ENCODE measurements at places on chromosomes 1 and 21. TPM values are rescaled to one million over a fixed set of nuclear protein-coding genes. Genes with fewer than 3 reads are reported as not detected.

The ITLN2 gene
- total RNA-seq = not detected

DNA sequence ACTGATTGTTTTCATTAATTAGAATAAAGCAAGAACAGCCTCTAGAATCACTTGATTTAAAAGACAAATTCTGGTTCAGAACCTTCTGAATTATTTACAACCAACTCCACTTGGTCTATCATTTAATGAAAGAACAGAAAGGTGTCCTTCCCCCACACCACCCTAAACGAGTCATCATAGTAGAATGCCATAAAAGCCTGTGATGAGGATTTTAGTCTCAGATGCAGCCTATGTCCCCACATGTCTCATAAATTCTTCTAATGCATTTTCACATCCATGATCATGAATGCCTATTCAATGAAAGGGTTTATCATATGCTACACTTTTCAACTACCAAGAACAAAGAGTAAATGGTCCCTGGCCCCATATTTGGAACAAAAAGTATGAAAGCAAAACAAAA, 508.1 kb downstream of the DPYD start:
- DNase-seq = no peak
- no peaks in the 10 kb centered on the region for H3K36me3 ChIP-seq
- H3K27me3 ChIP-seq = no peaks in the 10 kb centered on the region
- H3K4me3 ChIP-seq = no peak overlapping the region

The AGPAT3 gene
- 39.6 TPM for total RNA-seq

DNA sequence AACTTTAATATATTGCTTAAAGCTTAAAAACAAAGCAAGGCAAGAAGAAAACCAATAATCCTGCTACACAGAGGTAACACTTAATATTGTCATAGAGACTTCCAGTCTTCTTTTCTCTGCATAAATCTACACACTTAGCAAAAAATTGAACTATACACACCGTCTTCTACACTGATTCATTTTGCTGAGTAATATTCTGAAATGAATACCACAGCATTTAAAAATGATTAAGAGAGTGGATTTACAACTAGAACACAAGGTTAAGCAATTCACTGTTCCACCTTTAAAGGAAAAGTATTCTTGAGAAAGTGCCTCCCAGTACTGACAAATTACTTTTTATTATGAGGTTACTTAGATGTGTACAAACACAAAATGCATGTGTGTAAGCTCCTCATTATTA, 22.2 kb upstream of the ITPKB start:
- no peaks in the 10 kb centered on the region for H3K4me1 ChIP-seq
- no peak for DNase-seq
- H3K4me3 ChIP-seq = no peak overlapping the region
- H3K36me3 ChIP-seq = no peaks in the 10 kb centered on the region
- H3K27ac ChIP-seq = no peak overlapping the region

- no peak overlapping the region for H3K27ac ChIP-seq
- no peak overlapping the region for H3K4me3 ChIP-seq
- H3K27me3 ChIP-seq = no peaks in the 10 kb centered on the region
- no peaks in the 10 kb centered on the region for H3K36me3 ChIP-seq
- DNase-seq = no peak
- no peaks in the 10 kb centered on the region for H3K4me1 ChIP-seq
These were observed 759.8 kb downstream of the ADGRL2 start for GRCh38 chr1:82560566-82560965.

DNA sequence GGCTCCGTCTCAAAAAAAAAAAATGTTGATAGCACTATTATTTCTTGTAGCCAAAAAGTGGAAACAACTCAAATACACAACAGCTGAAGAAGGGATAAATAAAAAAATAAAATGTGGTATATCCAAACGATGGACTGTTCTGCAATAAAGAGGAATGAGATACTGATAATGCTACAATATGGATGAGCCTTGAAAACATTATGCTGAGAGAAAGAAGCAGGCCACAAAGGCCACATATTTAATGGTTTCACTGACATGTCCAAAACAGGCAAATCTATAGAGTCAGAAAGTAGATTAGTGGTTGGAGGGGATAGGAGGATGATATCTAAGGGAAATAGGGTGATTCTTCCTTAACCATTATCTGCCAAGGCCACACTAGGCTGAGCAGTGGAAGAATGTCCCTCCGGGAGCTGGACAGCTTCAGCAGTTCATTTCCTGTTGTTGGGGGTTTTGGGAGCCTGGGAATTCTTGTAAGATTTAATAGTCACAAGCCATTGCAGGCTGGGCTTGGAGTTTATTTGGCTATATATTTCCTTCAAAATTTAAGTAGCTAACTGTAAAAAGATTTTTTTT, 53.5 kb downstream of the ST3GAL3 start:
- H3K4me1 ChIP-seq = peaks cover 3% of the 10 kb centered on the region
- H3K27me3 ChIP-seq = no peaks in the 10 kb centered on the region
- H3K27ac ChIP-seq = no peak overlapping the region
- no peak for DNase-seq

- no peaks in the 10 kb centered on the region for H3K36me3 ChIP-seq
- H3K27ac ChIP-seq = no peak overlapping the region
- no peak overlapping the region for H3K4me3 ChIP-seq
- no peaks in the 10 kb centered on the region for H3K4me1 ChIP-seq
- H3K27me3 ChIP-seq = no peaks in the 10 kb centered on the region
These were observed 79.3 kb upstream of the SPAG17 start for GRCh38 chr1:118264343-118264742.

DNA sequence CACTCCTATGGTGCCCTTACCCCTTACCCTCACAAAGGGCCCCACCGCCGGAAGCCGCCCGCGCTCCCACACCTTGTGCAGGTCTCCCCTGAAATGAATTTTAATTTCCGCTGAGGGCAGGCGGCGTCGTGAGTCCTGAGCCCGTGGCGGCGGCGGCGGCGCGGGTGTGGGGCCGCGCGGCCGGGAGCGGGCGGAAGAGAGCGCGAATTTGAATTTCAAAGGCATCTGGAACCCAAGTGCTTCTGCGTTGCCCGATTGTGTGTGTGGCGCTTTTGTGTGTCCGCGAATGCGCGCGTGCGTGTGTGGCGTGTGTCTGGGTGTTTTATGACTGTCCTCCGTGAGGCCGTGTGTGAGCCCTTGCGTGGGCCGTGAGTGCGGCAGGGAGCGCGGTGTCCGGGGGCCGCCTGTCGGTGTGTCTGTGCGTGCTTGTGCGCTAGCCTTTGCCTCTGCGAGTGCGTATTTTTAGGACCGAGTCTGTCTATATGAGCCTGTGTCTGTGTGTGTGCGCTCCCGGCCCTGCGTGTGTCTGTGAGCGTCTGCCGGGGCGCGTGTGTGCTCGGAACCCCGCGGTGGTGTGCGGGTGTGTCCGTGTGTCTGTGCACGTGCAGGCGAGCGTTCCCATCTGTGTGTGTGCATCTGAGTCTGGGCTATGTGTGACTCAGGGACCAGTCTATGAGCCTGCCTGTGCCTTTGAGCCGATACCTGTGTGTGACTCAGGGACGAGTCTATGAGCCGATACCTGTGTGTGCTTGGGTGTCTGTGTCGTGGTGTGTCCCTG, 7.9 kb upstream of the ADGRB2 start:
- H3K27me3 ChIP-seq = peaks cover 64% of the 10 kb centered on the region
- H3K4me1 ChIP-seq = peaks cover 16% of the 10 kb centered on the region
- no peak overlapping the region for H3K27ac ChIP-seq

The S100B gene
- total RNA-seq = 755 TPM

GRCh38 chr1:19009882-19010321, 53.4 kb upstream of the IFFO2 start:
- H3K27ac ChIP-seq = no peak overlapping the region
- H3K36me3 ChIP-seq = no peaks in the 10 kb centered on the region
- H3K4me1 ChIP-seq = peaks cover 13% of the 10 kb centered on the region
- no peak for DNase-seq

The STUM gene
- 6.6 TPM for total RNA-seq

The SLC25A44 gene
- total RNA-seq = 25.5 TPM

The KRTAP13-1 gene
- total RNA-seq = not detected

All from tibial nerve (tissue), 4 donors.